Ecto neural progenitor cell (in vitro differentiated cells): ENCODE measurements at places on chromosomes 7 and 10.

DNA sequence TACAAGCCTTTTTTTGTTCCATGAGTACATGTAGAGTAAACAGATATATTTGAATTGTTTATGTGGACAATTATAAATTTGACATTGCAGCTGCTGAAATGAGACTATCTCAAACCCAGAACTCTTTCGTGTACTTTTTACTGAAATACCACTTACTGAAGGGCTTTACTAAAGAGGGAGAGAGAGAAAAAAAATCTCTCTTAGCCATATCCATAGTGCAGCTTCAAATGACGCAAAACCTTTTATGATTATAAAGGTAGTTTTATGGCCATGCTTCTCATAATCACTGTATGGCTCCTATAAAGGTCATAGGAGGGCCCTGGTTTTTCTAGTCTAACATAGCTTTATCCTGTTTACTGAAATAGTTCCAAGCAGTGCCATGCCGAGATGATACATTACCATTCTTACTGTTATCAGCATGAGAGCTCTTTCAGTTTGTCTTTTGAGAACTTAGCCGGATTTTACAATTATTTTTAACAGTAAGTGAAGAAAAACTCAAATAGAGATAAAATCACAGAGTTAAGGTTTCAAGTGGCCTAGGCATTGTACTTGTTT lies 35.1 kb downstream of the KCND2 start:
- no peak for DNase-seq

- no peak for DNase-seq
Measured at GRCh38 chr10:30171601-30172000, 112.2 kb upstream of the JCAD start.

GRCh38 chr10:124554085-124554858 lies 92.6 kb downstream of the LHPP start:
- no peak for DNase-seq

DNA sequence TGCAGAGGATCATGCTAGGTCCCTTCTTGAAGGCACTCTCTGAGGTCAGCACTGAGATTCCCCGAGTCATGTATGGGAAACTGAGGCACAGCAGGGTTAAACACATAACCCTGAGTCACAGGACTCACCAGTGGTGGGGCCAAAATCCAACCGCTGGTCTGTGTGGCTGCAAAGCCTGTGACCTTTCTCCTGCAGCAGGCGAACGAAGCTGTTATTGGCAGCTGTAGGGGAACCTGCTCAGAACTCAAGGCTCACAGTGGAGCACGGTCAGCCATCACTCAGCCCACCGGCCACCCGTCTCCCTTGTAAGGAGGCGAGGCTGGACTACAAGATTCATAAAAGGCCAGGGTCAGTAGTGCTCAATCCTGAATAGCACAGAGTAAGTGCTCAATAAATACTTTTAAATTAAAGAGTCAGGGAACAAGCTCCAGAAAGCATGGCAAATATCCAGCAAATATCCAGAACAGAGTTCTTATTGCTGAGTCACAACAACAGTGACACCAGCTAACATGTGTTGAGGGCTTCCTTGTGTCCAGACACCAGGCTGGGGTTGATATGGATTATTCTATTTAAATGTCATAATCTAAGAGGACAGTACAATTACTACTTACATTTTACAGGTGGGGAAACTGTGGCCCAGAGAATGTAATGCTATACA lies 34.9 kb downstream of the CHST15 start:
- no peak for DNase-seq

- no peak for DNase-seq
Measured at GRCh38 chr7:22610263-22610662, 110.3 kb upstream of the STEAP1B start.

- no peak for DNase-seq
Measured at GRCh38 chr10:124239134-124239533, 145.7 kb upstream of the CHST15 start.

GRCh38 chr7:130379921-130380860 lies at the start of gene CPA1:
Gene CPA1, plus strand, starts transcription at chr7:130380494. Its CDS starts 27 bp downstream, at chr7:130380521.
- DNase-seq = no peak

GRCh38 chr10:31702005-31702404 lies 226.6 kb downstream of the ARHGAP12 start:
- DNase-seq = no peak

GRCh38 chr7:93823621-93824020 lies 66.9 kb downstream of the TFPI2 start:
- no peak for DNase-seq

DNA sequence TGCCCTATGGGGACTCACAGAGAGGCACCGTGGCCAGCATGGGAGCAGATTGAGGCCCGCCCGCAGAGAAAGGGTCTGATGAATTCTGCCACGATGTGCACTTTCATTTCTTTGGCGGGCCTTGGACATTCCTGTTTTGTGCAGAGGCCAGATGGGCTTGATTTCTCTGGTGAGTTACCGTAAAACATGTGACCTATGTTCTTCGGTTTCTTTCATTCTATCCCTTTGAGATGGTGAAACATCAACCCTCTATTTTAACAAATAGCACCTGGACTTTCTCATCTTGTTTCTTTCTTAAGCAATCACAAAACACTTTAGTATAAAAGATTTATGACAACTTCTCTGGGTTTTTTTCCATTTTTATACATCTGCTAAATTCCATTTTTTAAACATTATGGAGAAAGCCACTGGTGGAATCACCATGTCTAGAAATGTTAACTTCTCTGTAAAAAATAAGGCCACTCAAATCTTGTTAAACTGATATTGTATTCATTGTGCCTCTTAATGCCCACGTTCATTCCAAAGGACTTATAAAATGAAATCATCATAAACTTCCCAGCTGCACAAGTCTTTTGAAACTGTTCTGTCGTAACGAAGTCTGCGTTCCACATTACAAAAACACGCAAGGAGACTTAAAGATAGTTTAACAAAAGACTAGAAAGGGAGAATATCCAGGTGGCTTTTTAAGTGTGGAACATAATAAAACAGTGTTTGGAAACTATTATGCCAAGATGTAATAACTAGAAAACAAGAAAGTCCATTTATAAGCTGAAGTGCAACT lies 21.4 kb upstream of the ODAD2 start:
- DNase-seq = no peak

GRCh38 chr10:69685426-69685801 lies 55.4 kb downstream of the FAM241B start:
- no peak for DNase-seq

DNA sequence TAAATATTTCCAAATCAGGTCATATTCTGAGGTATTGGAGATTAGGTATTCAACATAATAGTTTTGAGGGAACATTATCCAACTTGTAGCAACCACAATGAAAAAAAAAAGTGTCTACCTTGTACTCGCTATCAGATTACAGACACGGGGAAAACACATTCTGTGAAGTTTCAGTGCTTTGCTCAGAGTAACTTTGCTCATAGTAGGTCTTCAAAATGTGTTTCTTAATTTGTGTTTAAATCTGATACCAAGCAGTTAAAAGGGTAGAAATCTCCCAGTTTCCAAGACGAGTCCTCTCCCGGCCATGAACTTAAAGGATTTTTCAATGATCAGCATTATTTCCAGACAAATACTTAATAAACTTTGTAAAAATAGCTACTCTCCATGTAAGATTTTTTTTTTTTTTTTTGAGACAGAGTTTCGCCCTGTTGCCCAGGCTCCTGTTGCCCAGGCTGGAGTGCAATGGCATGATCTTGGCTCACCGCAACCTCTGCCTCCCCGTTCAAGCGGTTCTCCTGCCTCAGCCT lies 39.2 kb downstream of the DDIT4 start:
- no peak for DNase-seq
